Ovary (tissue), 10 donors: ENCODE measurements at places on chromosomes 3 and 15. TPM values are rescaled to one million over a fixed set of nuclear protein-coding genes. Genes with fewer than 3 reads are reported as not detected.

The OR5H15 gene
- total RNA-seq, result not detected

The SCG5 gene
- 1.4 TPM for total RNA-seq

The AMIGO3 gene
- total RNA-seq, result not detected

The TMEM212 gene
- total RNA-seq, result 1.4 TPM

The PLXNB1 gene
- total RNA-seq, result 166 TPM

The SLC12A8 gene
- total RNA-seq, result 0.28 TPM

The SAMD7 gene
- total RNA-seq, result not detected

The POPDC2 gene
- total RNA-seq, result 2.7 TPM

The IL17RD gene
- total RNA-seq, result 19.8 TPM

The CP gene
- 22.3 TPM for total RNA-seq

DNA sequence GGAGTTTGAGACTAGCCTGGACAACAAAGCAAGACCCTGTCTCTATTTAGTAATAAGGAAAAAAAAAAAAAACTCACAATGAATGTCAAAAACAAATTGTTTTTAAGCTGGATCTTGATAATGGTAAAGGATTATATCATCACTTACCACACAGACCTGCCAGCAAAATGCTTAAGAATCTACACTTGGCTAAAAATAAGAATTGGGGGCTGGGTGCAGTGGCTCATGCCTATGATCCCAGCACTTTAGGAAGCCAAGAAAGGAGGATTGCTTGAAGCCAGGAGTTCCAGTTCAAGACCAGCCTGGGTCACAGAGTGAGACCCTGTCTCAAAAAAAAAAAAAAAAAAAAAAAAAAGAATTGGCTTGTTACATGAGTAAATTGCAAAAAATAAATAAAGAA lies 31.0 kb downstream of the ACAP2 start:
- no peak for DNase-seq

DNA sequence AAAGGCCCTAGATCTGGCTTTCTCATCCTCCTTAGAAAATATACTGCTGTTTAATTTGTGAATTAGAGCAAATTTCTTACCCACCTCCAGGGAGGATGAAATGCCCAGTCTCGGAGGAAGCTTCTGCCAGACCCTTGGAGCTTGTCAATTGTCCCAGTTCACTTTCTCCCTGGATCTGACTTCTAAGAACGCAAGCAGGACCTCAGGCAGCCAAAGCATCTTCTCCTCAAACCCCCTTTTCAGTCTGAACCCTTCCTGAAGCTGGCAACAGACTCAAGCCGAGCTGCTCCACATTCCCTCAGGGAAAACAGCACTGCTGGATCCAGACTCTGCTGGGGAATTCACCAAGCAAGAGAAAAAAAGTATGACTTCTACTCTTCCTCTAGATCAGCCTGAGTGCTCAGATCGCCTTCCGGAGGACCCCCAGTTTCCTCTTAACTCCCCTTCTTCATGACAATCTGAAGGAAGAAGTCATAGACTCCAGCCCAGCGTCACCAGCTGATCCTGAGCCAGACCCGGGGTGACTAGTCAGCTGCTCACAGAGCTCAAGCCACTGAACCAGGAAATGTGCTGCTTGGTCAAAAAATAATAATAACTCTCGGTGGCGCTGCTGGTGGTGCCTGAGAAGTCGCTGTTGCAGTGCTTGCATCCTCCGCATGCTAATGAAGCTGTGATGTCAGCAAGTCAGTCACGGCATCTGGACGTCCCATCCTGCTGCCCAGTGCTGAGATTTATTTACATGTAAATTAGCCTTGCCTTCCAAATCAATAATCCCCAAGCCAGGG lies at the start of gene PRICKLE2:
TSS of gene PRICKLE2 (minus strand) at position 641 of the 785 bp plus-strand sequence. CDS start 26,539 bp downstream, outside the sequence.
- DNase-seq, result peak; percentile 82

DNA sequence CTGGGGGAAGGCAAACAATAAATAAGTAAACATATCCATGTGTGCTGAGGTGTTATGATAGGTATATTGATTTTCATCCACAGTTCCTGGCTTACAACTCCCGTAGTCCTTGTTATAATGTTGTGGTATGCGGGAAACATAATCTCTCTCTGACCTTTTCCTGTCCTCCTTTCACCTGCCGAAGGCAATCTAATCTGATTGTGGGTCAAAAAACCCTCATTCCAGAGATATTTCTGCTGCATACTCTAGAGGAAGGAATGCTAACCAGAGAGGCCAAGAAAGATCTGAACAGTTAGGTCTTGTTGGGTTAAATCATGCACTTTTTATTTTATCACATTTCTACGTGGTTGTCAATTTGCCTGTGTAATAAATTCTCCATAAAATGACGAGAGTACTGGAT lies 383.6 kb upstream of the SEMA6D start:
- no peak for DNase-seq

- DNase-seq, result no peak
Observed at GRCh38 chr15:69767191-69767590, 314.6 kb downstream of the RPLP1 start.

DNA sequence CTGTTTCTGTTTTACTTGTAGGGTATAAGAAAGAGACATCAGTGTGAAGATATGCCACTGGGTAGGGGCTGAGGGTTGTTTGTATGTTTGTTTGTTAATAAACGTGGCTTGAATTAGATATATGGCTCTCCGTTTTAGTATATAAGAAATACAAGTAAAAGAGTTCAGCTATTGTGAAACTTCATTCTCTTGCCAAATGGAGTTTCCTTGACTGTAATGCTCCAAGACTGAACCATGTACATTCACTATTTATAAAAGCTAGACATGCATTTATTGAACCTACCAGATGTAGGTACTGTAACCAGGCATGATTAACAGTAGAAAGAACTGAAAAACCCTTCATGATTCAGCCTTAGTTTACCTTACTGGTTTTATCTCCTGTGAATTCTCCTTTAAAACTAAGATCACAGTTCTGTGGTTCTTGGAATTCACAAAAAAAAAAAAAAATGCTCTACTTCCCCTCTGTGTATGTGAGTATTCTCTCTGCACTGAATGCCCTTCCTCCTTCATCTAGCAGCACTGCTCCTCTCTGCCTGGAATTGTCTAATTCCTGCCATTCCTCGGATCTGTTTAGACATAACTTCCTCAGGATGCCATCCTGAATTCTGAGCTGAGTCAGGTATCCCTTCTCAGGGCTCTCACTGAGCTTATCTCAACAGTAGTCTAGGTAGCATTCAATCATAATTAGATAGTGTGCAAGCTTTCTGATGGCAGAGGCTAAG lies 504.4 kb downstream of the FHIT start:
- no peak for DNase-seq

- DNase-seq, result no peak
Observed at GRCh38 chr3:127685708-127686511, 13.2 kb downstream of the ABTB1 start.

DNA sequence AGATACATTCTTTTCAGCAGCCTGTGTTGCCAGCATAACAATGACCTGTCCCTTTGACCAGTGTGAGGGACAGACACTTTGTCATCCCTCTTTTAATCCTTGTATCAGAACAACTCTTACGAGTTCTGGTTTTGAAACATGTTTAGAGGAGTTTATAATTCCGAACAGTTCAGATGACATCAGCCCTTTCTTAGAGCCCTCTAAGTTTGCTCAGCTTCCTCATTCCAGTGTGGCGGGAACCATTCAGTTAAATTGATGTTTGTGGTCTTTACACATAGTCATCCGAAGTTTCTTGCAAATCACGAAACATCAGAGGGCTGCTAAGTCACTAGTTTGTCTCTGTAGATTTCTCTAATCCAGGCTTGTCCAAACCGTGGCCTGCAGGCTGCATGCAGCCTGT lies 102.5 kb downstream of the AKAP13 start:
- DNase-seq, result no peak

- no peak for DNase-seq
Observed at GRCh38 chr3:190486533-190486864, 27.4 kb upstream of the IL1RAP start.

DNA sequence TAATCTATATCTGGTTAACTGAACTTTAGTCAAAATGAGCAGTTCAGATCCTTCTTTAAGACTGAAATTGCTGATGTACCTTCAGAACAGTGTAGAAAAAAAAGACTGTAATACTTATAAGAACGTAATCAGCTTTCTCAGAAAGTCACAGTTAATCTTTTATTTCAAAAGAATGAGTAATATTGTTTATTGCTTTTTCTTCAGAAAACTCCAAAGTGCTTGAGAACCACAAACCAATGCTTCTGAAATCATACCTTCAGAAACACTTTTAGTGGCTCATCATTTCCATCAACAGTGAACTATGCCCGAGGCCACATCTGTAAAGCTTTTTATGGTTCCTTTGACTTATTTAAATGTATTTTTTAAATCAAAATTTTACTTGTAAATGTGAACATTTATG lies 33.3 kb upstream of the CLASP2 start:
- no peak for DNase-seq

DNA sequence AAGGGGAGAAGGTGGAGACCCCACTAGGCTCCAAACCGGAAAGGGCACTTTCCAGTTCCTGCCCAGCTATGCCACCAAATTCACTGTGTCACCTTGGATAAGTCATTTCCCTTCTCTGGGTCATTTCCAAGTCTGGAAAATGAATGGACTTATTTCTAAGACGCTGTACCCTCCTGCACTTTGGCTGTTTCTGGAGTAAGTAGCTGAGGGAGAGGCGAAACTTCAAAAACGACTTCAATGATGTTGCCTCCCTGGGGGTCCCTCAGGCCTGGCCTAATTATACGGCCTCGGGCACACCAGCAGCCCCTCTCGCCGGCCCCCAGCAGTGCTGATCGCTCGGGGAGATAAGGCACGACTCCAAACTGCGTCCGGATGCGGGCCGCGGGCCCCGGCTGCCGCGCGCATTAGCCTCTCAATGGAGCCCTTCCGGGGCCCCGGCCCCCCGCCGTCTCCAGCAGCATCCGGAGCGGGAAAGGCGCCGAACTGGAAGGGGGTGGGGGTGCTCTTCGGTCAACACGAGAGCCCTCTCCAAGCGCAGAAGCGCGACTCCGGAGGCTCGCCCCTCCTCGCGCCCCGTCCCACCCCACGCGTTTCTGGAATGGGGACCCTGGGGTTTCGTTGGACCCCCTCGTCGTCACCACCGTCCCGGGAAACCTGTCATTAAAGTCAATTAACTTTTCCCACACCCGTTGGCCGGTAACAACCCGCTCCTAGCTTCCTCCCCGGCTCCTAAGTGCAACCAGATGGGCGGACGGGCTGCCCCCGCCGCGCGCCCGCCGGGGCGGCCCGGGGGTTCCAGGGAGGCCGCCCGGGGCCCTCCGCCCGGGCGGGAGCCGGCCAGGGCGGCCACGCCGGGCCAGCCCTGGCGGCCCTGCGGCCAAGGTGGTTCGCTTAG lies 4.8 kb downstream of the HES1 start:
- DNase-seq, result peak; percentile 77

GRCh38 chr15:56353740-56354139 lies 11.5 kb upstream of the TEX9 start:
- no peak for DNase-seq

DNA sequence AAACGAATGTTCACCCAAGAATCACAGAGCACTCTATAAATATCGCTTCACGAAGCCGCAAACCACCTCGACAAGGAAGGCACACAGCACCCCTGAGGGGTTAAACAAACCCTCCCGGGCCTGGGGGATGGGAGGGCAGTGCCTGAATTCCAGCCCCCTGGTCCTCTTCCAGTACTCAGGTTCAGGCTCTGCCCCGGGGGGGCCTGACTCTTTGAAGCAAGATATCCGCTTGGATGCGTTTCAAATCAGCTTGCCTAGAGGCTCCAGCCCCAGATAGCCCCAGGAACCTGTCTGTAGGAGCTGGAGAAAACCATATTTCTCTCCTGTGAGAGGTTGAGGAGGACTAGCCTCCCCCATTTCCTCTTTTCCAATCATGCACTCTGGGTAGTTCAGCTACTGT lies 194.7 kb downstream of the WNT5A start:
- DNase-seq, result no peak

- DNase-seq, result no peak
Observed at GRCh38 chr15:93331545-93332167, 242.6 kb upstream of the RGMA start.
